ENCODE measurements at places on chromosomes 11 and 22.

GRCh38 chr22:29819501-29819900 is 18.6 kb downstream of the ASCC2 start:
- DNase-seq, result no peak

DNA sequence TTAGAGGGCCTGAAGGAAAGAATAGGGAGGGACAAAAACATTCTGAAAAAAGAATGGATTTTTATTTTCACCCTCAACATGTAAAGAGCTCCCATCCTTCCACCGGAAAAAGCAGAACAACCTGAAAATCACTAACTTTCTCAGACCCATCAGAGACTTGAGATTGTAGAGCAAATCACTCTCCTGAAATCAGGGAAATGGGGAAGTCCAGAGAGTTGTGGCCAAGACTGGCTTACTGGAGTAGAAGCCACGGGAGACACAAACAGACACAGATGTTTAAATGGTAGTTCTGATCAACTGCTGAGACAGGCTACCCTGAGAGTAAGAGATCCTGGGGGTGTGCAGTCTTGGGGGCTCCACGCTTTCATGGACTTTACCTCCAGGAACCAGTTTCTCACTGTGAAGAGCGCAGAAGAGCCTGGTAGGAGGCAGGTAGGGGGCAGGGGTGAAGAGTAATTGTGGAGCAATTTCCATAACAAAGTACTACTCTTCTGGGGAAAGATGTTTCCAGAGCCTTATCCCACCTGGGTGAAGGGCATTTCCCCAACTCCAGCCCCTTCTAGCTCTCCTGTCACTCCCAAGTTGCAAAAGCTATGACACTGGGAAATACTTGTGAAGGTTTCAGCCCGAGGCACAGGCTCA is 47.1 kb downstream of the ASCL2 start:
- no peak for DNase-seq

GRCh38 chr11:44942029-44942955 is 8.4 kb downstream of the TP53I11 start:
- DNase-seq, result no peak

GRCh38 chr22:45553351-45554039 is 50.8 kb downstream of the FBLN1 start:
- DNase-seq, result peak; percentile 76

DNA sequence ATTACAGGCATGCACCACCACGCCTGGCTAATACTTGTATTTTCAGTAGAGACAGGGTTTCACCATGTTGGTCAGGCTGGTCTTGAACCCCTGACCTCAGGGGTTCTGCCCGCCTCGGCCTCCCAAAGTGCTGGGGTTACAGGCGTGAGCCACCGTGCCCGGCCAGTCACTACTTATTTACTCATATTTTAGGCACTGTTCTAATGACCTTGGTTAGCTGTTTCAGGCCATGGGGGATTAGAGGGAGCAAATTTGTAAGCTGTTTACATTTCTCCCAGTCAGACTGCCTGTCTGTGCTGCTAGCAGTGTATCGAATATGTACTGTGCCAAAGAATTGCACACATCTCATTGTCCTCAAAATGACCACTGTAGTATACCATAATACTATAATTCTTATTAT is 32.7 kb upstream of the PACSIN2 start:
- no peak for DNase-seq

DNA sequence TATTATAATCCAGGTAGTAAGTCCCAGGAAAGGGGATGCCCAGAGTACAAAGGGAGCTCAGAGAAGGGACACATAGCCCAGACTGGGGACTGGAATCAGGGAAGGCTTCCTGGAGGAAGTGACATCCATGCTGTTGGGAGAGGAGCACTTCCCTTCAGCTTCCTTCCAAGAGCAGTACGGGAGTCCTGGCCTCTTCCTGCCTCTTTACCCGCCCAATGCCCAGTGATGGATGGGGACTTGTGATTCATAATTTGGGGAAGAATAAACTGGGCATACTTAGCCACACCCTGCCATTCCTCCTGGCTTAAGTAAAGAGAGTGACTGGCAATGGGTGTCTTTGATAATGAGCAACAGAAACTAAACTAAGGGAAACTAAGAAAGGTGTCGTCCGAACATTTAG is 11.5 kb downstream of the C11orf91 start:
- no peak for DNase-seq

GRCh38 chr22:24069721-24070120 is 58.6 kb downstream of the CABIN1 start:
- DNase-seq, result no peak

DNA sequence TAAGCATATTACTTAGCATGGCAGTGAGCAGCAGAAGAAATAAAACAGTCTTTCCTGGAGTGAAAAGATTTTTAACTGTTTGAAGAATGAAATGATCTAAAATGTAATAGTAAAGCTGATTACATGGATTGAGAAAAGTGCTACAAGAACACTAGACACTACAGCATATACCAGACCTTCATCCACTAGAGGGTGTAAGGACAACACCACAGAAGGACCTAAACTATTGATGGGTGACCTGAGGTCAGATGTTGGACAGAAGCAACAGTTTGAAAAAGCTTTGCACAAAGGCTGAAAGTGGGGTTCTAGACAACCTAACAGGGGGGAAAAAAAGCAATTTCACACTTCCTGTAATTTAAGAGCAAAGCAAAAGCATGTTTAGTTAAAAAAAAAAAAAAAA is 97.7 kb downstream of the RBFOX2 start:
- peak; percentile 70 for DNase-seq

- no peak for DNase-seq
Observed at GRCh38 chr22:50256258-50256862, 5.1 kb downstream of the MAPK12 start.

DNA sequence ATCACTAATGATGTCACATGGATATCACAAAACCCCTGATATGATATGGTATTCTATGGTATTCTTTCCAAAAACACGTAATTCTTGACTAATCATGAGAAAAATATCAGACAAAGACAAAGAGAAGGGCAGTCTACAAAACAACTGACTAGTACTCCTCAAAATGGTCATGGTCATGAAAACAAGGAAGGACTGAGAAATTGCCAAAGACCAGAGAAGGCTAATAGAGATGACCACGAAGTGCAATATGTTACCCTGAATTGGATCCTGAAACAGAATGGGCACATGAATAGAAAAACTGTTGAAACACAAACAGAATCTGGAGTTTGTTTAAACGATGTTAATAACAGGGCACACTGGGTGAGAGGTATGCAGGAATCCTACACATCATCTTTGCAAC is 10.2 kb downstream of the CKAP5 start:
- no peak for DNase-seq

DNA sequence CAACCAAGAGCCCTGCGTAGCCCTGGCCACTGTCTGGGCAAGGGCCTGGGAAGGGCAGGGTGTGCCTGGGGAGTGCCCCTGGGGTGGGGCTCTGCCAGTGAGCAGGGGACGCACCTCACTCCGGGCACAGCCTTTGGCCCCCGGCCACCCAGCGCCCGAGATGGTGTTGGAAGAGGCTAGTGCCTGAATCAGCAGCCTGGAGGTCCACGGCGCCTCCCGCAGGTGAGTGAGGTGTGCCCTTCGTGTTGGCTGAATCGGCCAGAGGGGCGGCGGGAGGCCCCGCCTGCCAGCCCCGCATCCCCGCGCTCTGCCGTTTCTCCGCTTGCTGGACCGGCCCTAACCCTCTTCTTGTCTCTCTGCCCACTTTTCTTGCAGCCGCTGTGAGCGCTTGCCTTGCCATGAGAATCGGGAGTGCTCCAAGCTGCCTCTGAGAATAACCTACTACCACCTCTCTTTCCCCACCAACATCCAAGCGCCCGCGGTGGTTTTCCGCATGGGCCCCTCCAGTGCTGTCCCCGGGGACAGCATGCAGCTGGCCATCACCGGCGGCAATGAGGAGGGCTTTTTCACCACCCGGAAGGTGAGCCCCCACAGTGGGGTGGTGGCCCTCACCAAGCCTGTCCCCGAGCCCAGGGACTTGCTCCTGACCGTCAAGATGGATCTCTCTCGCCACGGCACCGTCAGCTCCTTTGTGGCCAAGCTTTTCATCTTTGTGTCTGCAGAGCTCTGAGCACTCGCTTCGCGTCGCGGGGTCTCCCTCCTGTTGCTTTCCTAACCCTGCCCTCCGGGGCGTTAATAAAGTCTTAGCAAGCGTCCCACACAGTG is 60.1 kb downstream of the FBLN1 start:
- DNase-seq, result no peak

DNA sequence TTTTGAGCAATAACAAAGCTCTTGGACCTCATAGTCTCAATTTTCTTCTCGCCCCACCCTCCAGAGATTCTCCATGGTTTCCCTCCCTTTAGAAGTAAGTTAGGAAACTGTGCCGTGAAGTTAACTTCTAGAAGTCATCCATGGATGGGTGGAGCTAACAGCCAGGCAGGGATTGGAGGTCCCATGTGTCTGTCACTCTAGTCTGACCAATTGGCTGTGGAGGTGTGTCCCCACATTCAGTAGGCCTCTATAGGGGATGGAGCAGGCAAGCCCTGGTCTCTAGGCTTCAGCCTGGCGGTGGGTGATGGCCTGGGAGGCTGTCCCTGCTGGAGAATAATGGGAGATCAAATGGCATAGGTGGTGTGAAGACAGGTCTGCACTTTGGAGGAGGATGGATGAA is 50.7 kb downstream of the TP53I11 start:
- peak; percentile 26 for DNase-seq

DNA sequence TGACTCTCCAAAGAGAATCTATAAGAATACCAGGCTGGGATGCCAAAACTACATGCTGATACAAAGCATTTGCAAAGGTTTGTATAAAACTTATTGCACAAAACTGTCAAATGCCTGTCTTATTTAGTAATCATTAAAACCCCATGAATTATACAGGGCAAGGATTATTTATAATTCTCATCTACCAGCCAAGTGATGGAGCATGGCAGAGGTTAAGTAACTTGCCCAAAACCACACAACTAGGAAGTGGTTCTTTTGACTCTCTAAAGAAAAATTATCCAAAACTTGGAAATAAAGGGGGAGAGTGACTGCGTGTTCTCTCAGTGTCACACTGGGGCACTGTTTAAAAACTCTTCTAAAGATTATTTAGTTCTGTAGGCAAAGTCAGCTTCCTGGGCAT is 17.4 kb upstream of the CLMP start:
- DNase-seq, result no peak

DNA sequence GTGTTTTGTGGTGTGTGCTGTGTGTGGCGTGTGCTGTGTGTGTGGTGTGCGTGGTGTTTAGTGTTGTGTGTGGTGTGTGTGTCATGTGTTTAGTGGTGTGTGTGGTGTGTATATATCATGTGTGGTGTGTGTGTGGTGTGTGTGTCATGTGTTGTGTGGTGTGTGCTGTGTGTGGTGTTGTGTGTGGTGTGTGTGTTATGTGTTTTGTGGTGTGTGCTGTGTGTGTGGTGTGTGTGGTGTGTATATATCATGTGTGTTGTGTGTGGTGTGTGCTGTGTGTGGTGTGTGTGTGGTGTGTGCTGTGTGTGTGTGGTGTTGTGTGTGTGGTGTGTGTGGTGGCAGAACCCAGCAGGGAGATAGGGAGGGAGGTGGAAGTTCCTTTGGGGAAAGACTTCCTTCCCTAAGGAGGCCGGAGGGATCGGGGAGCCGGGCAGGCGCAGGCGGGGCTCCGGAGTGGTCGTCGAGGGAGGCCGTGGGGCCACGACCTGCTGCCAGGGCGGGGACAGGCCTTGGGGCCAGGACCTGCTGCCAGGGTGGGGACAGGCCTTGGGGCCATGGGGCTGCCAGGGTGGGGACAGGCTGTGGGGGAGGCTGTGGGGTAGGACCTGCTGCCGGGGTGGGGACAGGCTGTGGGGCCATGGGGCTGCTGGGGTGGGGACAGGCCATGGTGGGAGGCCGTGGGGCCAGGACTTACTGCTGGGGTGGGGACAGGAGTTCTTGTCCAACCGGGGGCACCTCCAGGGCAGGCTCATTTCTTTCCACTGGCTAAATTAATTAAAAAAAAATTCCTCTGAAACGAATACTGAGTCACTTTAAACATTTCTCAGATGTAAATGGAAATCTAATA is 15.2 kb downstream of the PIM3 start:
- no peak for DNase-seq

- no peak for DNase-seq
Observed at GRCh38 chr11:72759468-72759985, 7.3 kb upstream of the ARAP1 start.

- DNase-seq, result no peak
Observed at GRCh38 chr11:35619855-35620640, 1.8 kb downstream of the FJX1 start.

- no peak for DNase-seq
Observed at GRCh38 chr11:93783765-93784144, 327 bp upstream of the MED17 start.

GRCh38 chr11:80414181-80415165 is 973.6 kb upstream of the TENM4 start:
- DNase-seq, result no peak

DNA sequence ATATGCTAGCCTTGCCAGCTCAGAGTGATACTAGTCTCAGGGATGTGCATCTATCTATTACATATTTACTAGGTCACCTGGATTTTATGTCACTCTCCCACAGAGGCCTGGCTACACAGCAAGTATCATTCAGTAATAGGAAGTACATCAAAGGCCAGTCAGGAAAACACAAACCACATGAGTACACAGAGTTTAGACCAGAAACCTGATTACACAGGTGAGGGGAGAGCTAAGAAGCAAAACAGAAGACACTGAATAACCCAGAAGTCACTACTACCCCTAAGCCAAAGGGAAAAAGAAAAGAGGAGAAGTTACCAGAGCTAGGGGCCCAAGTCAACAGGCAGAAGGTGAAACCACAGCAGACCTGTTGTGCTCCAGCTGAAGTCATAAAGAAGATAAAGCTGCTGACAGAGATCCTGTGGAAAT is 13.3 kb downstream of the LPXN start:
- DNase-seq, result no peak

DNA sequence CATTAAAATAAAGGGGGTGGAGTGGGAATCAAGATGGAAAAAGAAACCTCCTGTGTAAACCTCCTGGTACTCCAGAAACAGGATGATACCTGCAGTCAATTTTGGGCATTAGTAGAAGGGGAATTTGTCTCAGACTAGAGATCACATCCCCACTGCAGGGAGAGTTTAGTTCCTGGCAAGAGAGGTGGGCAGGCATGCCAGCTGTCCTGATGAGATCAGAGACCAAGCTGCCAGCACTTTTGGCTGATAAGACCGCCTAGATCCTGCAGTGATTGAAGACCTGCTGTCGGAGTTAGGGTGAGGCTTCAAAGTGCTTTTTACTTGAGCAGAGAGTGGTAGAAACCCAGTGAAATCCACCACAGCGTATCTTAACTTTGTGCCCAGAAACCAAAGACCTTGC is 29.7 kb upstream of the NELL1 start:
- DNase-seq, result no peak

GRCh38 chr22:22678970-22679369 is 34.6 kb downstream of the GGTLC2 start:
- no peak for DNase-seq

- no peak for DNase-seq
Observed at GRCh38 chr11:68093565-68093964, 27.6 kb downstream of the CHKA start.

Measured in astrocyte of the cerebellum (primary cell).